ENCODE measurements at places on chromosomes 12 and 14.

DNA sequence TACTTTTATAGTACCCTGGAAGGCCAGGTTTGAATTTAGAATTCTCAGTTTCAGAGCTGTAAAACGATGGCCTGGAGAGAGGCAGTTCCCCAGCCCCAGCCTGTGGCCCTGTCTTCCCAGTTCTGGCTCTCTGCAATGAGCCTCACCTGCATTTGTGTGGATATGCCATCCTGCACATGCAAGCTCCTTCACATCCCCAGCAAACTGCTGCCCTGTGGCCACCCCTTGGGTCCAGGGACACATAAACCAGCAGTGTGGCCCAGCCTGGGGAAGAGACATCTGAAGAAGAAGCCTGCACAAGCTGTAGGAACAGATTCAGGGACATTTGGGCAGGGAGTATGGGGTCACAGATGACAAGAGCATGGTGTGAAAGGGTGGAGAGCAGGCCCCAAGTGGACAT, 174.3 kb upstream of the CRY1 start:
- DNase-seq: no peak

DNA sequence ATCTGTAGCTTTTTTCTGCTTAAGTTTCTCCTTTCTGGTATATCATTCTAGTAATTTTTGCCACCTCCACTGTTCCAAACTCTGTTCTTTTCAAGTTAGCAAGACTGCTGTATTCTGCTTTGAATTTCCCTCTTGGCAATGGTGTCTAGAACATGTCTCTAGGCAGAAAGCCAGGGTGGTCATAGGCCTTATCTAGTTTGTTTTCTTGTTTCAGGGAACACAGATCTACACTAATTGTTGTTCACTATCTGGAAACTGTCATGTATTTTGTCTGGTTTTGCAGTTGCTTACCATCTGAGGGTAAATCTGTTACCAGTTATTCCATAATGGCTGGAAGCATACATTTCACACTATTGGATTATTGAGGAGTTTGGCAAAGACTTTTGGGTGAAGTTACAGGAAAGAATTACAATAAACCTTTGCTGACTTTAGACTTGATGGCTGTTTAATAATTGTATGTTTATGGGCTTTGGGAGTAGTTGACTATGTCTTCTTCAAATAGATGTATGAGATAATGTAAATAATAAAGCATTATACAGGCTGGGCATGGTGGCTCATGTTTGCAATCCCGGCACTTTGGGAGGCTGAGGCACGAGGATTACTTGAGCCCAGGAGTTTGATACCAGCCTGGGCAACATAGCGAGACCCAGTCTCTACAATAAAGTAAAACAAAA, 41.4 kb downstream of the FUT8 start:
- no peak for DNase-seq

DNA sequence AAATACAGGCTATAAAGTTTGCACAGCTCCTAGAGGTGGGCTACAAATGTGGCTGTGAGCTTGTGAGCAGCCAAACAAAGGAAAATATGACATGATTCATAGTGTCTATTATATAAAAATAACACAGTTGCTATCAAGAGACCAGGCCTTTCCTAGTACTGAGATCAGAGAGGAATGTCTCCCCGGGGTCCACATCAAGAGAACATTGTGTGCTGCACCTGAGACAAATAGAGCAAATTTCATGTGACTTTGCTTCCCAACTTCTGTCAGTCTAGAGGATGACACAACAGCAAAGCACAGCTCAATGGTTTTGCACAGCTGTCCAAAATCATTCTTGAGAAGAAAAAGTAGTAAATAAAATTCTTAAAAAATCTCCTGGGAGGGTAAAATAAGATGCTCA, 297.5 kb upstream of the PRKD1 start:
- DNase-seq: no peak

GRCh38 chr12:48988030-48988649, 10.0 kb downstream of the WNT1 start:
- peak; percentile 60 for DNase-seq

GRCh38 chr12:2393016-2393415, 340.2 kb downstream of the CACNA1C start:
- DNase-seq: no peak

DNA sequence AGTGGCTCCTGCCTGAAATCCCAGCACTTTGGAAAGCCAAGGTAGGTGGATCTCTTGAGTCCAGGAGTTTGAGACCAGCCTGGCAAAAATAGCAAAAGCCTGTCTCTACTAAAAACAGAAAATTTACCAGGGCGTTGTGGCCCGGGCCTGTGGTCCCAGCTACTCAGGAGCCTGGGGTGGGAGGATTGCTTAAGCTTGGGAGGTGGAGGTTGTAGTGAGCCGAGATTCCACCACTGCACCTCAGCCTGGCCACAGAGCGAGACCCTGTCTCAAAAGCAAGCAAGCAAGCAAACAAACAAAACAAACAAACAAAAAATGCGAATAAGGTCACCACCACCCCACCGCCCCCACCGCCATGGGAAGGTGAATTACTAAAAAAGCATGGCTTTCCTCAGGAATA, 238.7 kb downstream of the ATXN7L3B start:
- no peak for DNase-seq

DNA sequence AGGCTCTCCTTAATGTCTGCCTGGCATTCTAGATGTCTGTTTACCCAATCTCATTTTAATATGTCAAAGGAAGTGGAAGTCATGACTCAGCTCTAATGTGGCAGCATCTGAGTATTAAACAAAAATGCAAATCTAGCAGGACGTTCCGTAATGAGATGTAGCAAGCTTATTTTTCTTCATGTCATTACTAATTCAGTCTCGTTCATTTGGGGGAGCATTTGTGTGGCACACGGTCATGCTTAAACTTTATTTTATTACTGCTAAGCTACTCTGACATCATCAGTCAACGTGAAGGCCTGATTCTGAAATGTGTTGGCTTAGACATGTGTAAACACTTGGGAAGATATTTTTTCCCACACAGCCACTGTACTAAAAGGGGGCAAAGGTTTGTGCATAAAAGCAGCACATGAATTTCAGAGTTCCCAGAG, 326.7 kb upstream of the TMPO start:
- DNase-seq: no peak

GRCh38 chr12:5473076-5473782, 41.3 kb downstream of the NTF3 start:
- DNase-seq: no peak

- no peak for DNase-seq
Observed at GRCh38 chr12:128920468-128920867, 67.2 kb downstream of the GLT1D1 start.

All from hypothalamus (tissue), 51 donors.